ENCODE measurements at places on chromosomes 2 and 18.

DNA sequence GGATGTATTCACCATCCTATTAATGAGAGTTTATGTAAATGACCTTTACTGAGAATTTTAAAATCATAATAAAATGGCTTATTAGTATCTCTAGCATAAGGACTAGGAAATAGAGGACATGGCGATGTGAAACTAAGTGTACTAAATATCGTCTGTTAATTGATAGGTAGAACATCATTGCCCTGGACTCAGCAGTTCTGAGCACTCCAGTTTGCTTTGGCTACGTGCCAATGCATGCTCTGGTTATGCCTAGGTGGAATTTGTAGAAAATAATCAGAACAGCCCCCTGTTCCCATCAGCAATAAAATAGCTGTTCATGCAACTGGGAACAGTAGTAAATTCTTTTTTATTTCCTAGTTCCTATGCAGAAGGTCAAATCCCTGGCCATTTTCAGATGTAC lies 247.8 kb downstream of the DOK6 start:
- no peak for DNase-seq

GRCh38 chr2:224031358-224031970 lies 7.6 kb downstream of the SERPINE2 start:
- no peak for DNase-seq

GRCh38 chr2:24409700-24410556 lies 49.6 kb upstream of the ITSN2 start:
- peak; percentile 27 for DNase-seq

DNA sequence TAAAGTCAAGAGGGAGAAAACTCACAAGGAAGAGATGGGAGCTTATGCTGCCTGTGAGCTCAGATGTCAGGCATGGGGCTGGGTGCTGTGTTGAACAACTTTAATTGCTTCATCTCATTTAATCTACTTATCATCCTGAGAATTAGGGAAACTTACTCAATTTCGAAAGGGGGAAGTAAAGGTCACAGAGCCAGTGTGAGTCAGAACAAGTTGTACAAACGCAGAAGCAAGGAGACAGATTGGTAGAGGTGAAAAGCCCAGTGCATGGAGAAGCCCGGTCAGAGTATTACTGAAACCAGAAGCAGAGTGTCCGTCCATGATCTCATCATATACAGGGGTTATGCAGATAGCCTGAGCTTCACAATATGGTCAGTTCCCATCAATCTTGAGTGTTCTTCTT lies 281.1 kb upstream of the POU3F3 start:
- no peak for DNase-seq
